Progenitor cell of endocrine pancreas (in vitro differentiated cells): ENCODE measurements at places on chromosomes 12 and 14.

- DNase-seq: no peak
Measured at GRCh38 chr14:51513933-51514332, 137.8 kb upstream of the FRMD6 start.

DNA sequence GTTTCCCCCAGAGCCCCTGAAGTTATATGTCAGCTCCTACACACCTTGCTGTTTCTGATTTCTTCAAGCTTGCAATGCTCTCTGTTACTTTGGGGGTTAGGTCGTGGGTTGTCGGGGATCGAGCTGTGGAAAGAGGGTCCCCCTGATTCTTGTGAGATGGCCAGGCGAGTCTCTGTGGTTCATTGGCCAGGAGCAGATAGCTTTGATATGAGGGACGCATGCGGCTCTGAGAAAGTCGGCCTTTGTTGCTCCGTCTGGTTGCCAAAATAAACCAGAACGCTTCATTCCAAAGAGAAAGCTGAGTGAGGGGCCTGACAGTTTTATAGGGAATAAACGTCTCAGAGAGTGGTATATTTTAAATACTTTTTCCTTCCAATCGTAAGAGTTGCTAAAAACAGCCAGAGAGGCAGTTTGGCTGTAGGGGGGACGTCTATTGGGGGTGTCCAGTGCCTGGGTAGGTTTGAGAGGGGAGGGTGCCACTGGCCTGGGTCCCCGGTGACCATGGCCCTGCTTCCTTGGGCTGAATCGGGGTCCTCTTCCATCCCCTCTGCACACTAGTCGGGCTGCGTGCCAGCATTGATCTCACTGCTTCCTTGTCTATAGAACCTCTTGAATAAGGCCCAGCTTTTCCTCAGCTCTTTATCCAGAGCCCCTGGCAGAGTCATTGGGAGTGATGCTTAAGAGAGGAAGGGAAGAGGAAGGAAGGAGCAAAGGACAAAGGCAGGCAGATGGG, 18.9 kb downstream of the CCND2 start:
- DNase-seq: no peak

DNA sequence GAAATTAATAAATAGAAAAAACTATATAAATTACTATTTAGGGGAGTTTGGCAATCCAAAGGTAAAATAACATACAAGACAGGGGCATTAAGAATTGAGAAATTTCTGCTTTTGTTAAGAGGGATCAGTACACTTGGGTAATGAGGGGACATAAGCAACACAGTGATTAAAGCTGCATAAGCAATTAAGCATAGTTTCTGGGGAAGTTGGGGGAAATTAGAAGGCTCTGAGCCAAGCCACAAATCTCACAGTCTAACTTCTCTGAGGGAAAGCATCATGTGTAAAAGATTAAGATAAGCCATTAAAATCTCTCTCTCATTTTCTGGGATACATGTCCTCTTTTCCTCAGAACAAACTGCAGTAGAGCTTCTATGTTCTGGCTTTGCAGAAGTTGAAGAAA, 533.9 kb upstream of the LRFN5 start:
- no peak for DNase-seq

- DNase-seq: no peak
Measured at GRCh38 chr12:97182769-97183168, 275.7 kb downstream of the NEDD1 start.

DNA sequence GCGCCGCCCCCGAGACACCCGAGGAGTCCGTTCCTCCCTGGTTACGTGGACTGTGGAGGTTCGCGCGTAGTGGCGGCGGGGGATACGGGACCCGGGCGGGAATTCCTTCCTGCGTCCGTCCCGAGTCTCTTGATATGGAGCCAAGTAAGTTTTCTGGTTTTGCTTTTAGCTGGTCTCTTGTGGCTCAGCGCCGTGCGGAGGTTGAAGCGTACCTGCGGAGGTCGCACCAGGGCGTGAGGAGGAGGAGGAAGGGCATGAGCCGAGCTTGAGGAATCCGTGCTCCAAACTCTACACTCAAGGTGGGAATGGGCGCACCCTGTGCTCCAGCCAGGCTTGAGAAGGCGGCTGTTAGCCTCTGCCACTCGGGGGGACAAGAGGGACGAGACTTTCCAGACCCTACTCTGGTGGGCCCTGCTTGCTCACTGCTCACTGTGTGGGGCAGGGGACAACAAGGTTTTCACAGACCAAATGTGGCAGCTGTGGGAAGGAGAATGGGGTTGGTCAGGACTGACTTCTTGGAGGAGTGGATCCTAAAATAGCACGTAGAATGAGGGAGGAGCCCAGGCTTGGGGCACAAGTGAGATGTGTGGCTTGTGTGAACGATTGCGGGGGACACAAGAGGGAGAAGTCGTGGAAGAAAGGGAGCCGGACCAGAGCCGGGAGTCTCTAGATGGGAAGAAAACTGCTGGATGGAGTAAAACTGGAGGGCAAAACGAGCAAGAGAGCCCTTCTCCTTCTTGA, 577 bp downstream of the ATG101 start:
- DNase-seq: no peak
